ENCODE measurements at places on chromosomes 3 and 15.

DNA sequence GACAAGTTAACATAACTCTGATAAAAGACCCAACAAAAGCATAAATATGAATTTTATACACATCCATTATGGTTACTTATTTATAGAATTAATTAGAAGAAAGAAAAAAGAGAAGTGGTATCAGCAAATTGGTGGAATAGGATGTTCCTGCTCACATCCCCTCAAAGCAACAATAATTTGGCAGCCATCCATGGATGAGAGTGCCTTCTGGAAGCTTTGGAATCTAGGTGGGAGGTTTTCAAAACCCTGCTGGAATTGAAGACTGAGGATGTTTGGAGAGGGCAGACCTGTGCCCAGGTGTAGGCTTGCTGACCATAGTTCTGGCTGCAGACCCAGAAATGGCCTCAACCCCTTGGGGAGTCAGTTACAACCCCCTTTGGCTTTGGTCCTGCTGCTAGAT is 91.2 kb downstream of the EDEM1 start:
- no peak for DNase-seq

DNA sequence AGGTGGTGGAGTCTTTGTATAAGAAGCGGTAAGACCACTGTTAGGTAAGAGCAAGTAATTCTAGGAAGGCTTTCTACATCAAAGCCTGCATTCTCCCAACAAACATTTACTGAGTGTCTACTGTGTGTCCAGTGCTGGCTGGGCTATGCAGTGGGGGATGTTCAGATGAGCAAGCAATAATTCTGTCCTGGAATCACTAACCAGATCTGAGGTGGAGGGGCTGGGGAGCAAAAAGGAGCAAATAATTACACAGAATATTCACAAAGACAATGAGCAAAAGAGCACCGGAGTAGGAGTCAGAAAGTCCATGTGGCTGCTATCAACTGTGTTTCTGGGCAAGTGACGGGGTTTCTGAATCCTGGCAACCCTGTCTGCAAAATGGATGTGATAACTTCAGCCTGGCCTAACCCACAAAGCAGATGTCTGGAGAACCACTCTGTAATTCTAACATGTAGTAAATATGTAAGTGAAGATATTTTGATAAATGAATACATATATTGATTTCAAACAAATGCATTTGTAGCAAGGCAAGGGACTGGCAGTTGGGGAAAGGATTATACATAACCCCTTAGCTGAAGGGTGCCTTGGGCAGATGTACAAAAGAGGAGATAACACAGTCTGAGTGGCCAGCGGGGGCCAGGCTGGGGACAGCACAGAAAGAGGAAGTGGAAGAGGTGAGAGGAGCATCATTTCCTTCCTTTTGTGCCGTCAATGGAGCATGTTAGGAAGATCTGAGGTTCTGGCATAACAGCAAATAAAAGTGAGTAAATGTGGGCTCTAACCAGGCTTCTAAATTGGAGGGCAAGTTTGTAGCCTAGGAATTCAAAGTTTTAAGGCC is 28.8 kb downstream of the CYP8B1 start:
- DNase-seq: no peak

GRCh38 chr3:59451800-59452746 is 402.2 kb upstream of the CFAP20DC start:
- DNase-seq: no peak

DNA sequence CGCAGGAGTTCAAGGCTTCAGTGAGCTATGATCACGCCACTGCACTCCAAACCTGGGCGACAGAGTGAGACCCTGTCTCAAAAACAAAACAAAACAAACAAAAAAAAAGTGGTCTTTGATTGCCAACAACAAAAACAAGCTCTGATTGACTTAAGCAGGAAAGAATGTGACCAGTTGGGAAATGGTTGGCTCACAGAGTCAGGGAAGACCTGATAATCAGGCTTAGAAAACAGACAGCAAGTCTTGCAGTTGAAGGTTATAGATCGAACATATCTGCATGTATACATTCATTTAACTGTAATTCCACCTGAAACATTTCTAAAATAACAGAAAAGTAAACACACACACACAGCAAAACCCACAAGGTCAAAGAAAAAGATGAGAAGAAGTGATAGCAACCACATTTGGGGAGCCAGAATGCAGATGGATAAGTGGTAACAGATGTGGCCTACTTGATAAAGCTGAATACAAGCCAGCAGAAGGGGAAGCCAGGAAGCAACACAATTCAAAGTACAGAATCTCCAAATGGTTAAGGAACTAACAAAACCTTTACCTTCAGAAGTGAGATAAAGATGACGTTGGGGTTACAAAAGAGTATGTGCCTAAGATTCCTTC is 699.9 kb upstream of the ZNF385D start:
- no peak for DNase-seq

GRCh38 chr3:10226293-10226692 is 22.0 kb upstream of the TATDN2 start:
- no peak for DNase-seq

DNA sequence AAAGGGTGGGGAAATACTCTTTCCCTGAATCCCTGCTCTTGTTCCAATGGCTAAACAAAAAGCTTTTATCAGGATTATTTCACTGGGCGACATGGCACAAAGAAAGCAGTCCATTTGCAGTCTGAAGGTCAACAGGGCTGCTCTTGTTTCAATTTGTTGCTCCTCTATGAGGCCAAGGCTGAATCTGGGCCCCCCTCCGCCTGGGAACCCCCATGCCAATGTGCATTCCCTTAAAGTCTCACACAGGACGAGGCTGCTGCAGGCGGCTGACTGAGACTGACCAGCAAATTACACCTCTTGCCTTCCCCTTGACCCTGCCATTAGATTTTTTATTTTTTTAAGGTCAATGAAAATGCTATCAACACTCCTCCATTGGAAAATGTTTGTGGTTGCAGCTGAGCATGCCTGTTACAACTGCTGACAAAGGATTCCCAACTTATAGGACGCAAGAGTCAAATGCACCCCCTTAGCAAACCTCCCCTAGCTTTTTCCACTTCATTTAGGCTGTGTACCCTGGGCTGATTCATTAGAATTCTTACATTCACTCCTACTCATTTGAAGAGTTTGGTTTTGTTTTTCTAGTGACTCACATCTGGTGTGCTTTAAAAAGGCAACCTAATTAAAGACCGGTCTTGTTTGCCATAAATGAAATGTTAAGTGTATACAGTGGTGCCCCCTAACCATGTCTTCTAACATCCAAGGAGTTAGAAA is 60.8 kb upstream of the ARHGEF3 start:
- no peak for DNase-seq

- DNase-seq: no peak
Observed at GRCh38 chr3:10568549-10568948, 63.2 kb upstream of the ATP2B2 start.

DNA sequence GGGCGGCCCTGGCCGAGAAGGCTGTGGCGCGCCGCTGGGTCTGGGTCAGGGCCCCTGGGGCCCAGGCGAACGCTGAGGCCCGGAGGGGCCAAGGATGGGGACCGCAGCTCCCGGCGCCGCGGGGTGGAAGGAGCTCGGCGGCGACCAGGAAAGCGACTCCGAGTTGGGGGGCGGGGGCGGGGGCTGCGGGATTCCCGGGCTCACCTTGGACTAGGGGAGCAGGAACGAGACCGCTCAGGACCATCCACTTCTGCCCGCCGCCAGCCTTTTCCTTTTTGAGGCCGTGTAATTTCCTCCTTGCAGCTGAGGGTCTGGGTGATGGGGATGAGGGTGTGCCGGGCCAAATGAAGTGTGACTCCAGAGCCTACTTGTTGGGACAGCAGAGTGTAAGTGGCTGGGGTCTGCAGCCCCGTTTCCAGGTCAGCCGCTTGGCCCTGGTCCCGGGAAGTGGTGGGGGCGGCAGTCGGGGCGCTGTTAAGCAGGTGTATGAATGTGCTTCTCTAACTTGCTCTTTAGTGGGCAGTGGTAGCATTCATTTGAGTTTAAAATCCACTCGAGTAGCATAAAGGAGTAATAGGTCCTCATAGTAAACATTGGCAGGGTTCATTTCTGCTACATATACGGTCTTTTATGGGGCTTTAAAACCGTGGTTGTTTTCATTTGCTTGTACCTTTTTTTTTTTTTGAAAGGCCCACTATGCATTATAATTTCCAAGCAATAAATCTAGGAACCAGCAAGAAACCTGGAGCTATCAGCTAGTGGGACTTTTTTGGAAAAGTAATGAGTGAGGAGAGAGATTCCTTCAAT is 717 bp downstream of the PXK start:
- peak; percentile 65 for DNase-seq

GRCh38 chr3:161854232-161854771 is 357.7 kb downstream of the OTOL1 start:
- no peak for DNase-seq

DNA sequence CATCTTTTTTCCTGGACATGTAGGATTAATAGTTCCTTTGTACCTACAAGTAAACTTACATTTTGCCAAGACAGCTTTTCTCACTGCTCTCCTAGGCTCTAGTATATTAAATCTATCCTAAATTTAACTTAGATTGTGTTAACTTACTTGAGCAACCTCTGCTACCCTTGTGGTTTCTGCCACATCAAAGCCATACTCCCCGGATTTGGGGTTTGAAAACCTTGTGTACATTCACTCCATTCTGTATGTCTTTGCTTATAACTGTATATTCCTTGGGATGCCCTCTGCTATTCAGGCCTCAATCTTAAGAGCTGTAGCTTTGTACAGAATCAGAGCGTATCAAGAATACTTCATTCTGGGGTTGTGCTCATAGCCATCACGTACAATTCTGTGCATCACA is 60.4 kb downstream of the ARIH1 start:
- DNase-seq: no peak

- no peak for DNase-seq
Observed at GRCh38 chr3:29536016-29536758, 255.3 kb downstream of the RBMS3 start.

DNA sequence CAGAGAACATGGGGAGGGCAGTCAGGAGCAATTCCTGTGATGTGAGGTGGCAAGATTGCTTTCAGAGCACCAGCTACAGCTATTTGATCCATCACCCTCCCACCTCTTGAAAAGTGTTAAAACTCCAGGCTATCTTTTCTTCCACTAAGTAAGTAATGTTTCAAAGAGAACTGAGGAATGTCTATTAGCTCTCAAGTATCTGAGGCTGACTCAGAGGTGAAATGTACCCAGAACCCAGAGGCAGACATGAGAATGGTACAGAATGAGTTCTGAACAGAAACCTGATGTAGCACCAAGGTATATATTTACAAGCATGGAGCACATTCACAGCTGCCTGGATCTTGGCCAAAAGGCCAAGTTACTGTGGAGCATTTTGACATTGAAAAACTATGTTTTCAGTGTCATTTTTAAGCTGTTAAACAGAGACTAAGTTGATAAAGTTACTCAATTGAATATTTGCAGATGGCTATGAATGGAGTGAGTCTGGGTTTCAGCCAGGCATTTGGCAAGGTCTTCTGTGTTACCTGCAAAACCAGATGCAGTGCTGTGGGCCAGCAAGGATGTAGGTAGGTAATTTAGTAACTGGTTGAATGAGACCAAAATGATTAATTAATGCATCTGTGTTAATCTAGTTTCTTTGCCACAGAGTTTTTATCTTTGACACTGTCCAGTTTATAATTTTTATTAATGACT is 227.7 kb upstream of the CD96 start:
- DNase-seq: no peak

- peak; percentile 24 for DNase-seq
Observed at GRCh38 chr15:50051811-50052419, 67.1 kb downstream of the ATP8B4 start.

DNA sequence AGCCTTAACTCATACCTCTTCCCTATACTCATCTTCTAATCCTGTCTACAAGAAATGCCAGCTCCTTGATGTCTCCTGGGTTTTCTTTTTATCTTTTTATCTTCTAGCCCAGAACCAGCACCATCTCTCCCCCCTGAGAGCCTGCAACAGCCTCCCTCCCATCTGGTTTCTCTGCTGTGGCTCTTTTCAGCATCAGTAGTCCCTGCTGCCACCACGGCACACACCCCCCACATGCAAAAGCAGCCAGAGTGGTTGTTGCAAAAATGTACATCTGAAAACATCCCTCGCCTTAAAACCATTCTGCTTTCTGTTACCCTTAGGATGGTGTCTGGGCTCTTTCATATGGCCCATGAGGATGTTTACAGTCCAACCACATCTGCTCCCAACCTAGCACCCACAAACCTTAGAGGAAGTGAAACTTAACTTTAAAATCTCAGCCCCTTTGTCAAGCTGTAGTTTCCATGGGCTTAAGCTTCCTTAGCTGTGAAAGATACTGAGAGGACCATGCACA is 775 bp downstream of the TTC21A start:
- DNase-seq: no peak

GRCh38 chr15:23734862-23735261 is 47.8 kb upstream of the NDN start:
- no peak for DNase-seq

- no peak for DNase-seq
Observed at GRCh38 chr15:79381593-79381992, 50.5 kb upstream of the MINAR1 start.

- DNase-seq: no peak
Observed at GRCh38 chr3:122691195-122691594, 10.6 kb downstream of the PARP14 start.

GRCh38 chr15:67300266-67301025 is 45.9 kb downstream of the IQCH start:
- no peak for DNase-seq

DNA sequence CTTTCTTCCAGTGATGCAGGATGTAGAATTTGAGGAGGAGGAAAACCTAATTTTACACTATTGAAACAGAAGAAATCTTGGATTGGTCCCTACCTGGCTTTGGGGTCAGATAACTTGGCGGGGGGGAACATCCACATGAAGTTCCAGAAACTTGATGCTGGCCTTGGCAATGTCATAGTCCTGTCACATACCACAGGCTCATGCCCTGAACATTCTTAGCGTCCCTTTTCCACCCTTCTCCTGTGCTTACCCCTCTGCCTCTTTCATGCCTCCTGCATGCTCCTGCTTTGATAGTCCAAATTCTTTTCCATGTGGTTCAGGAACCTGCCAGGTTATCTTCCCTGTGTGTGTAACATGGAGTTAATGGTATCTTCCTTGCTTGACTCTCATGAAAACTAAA is 110.6 kb downstream of the UNC13C start:
- no peak for DNase-seq

DNA sequence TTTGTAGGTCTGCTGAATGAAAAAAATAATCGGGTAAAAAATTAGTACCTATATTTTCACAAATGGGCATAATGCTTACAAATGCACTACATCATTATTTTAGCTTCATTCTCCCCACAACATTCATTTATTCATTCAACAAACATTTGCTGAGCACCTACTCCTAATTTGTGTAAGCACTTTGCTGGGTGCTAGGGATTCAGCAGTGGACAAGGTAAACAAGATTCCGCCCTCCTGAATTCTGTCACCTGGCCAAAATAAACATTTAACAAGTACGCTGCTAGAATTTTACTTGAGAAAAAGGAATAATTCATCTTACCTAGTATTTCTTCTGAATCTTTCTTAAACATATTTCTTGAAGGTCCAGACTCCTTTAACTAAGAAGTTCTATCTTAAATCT is 72.1 kb downstream of the TIGIT start:
- no peak for DNase-seq

- DNase-seq: no peak
Observed at GRCh38 chr15:40914486-40914885, 14.7 kb upstream of the DLL4 start.

- DNase-seq: no peak
Observed at GRCh38 chr3:159879146-159879545, 109.5 kb upstream of the IL12A start.

GRCh38 chr15:55290528-55291057 is 980 bp upstream of the RAB27A start:
- peak; percentile 69 for DNase-seq
